ENCODE measurements at places on chromosomes 7 and 10.

DNA sequence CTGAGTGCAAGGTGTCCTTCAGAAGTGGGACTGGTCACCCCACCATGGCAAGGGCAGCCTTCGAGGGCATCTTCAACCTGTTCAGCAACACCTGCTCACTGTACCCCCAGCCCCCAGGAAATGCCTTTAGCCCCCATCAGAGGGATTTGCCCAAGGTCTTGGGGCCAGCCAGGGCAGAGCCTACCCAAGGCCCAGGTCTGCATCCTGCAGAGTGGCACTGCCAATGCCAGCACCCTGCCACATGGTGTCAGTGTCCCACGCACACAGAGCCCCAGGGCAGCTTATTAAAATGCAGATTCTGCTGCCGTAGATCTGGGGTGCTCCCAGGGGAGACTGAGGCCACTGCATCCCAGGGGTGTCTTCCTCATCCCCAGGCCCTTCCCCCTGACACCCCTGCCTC is 106.2 kb upstream of the KCTD7 start:
- no peak for DNase-seq

DNA sequence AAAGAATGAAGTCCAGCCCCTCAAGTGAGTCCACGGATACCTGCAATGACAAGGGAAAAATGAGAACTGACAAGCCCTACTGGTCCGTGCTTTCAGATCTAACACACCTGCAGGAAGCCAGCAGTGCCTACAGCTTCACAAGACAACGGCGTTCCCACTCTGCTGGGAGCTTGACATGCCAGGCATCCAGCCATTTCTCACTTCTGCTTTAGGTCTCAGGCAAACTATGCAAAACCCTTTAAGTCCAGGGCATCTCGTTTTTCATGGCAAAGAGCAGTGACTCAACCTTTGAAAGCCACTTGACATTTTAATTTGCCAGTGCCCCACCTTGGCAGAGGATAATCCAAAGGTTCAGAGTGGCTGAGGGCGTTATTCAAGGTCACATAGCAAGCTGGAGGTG is 49.1 kb upstream of the GPAM start:
- DNase-seq: no peak

- DNase-seq: no peak
Observed at GRCh38 chr10:130493021-130493420, 356.8 kb downstream of the GLRX3 start.

DNA sequence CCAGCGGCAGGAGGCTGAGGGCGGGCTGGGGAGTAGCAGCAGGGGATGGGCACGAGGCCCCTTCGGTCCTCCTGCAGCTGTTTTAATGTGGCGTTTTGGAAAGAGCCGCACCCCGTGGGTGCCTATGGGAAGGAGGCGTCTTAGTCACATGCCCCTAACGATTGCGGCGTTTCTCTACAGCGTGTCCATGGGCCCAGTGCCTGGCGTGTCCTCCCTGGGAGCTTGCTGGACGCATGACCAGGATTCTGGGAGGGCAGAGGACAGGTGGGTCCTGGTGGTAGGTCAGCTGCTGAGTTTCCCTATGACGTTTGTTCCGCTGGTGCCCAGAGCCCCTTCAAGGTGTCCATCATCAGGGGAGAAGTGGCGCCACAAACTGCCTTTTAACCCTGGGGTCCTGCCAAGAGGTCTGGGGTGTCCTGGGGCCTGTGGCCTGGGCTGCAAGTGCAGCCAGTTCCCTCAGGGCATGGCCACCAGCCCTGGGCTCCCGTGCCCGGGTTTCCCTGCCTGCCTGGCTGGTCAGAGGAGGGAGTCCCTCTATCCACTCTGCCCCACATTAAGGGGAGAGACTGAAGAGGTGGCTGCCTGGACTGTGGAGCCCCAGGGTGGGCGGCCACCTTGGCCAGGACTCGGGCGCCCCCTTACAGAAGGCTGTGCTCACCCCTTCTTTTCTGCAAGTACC is 48.7 kb downstream of the PWWP2B start:
- no peak for DNase-seq

GRCh38 chr7:78333530-78334425 is 535.2 kb downstream of the PHTF2 start:
- no peak for DNase-seq

DNA sequence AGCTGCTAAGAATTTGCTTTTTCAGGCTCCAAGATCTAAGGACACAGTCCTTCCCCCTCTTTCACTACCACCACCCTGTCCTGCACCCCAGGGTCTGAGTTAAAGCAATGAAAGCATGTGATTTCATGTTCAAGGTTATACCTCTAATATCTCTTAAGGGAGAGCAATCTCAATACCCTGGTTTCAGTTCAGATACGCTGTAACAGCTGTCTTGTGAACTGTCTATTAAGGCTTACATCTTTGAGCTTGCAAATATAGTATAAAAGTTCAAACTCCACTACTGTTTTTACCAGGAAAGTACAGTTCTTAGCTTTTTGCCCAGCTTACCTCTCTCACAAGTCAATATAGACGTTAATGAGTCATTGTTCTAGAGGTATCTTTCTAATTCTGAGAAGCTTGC is 2.6 kb downstream of the CPVL start:
- DNase-seq: no peak

GRCh38 chr10:91077549-91078071 is 142.9 kb upstream of the PCGF5 start:
- DNase-seq: no peak

- no peak for DNase-seq
Observed at GRCh38 chr7:36303202-36304098, 86.2 kb upstream of the ANLN start.

- DNase-seq: no peak
Observed at GRCh38 chr7:69837387-69838068, 239.3 kb downstream of the AUTS2 start.

- DNase-seq: no peak
Observed at GRCh38 chr7:41313171-41313570, 389.7 kb downstream of the INHBA start.

GRCh38 chr10:112338957-112339356 is 35.0 kb upstream of the ACSL5 start:
- DNase-seq: no peak

GRCh38 chr7:26857506-26858240 is 6.7 kb downstream of the SKAP2 start:
- no peak for DNase-seq

- no peak for DNase-seq
Observed at GRCh38 chr7:15407910-15408309, 153.9 kb downstream of the AGMO start.
